ENCODE measurements at places on chromosomes 1 and 21. TPM values are rescaled to one million over a fixed set of nuclear protein-coding genes. Genes with fewer than 3 reads are reported as not detected.

- no peak for DNase-seq
Observed at GRCh38 chr1:100731758-100732157, 12.2 kb downstream of the VCAM1 start.

DNA sequence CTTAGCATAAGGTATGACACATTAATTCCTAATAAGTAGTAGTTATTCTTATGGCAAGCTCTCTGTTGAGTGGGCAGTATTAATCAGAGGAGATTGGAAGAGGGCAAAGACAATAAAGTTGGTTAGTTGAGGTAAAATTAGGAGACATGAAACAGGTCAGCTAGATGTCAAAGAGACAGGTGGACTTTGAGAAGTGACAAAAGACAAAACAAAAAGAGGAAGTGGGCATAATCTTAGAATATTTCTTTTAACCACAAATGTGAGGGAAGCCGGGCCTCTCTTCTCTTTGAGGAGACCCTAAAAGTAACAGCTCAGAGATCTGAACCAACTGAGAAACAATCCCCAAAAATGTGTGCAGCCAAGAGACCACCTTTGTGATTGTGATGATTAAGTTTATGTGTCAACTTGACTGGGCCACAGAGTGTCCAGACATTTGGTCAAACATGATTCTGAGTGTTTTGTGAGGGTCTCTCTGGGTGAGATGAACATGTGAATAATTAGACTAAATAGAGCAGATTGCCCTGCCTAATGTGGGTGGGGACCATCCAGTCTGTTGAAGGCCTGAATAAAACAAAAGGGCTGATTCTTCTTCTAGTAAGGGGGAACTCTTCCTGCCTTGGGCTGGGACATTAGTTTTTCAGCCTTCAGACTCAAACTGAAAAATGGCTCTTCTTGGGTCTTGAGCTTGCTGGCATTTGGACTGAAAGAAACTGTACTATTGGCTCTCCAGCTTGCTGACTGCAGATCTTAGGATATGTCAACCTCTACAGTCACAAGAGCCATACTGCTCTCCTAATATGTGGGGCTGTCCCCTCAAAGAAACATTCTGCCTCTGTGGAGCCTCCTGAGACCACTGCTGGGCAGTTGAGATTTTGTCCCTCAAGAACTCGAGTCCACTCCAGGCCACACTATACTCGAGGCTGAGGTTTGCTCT is 40.0 kb downstream of the FCRL5 start:
- no peak for DNase-seq

GRCh38 chr21:29477347-29477746 is 178.6 kb downstream of the BACH1 start:
- no peak for DNase-seq

DNA sequence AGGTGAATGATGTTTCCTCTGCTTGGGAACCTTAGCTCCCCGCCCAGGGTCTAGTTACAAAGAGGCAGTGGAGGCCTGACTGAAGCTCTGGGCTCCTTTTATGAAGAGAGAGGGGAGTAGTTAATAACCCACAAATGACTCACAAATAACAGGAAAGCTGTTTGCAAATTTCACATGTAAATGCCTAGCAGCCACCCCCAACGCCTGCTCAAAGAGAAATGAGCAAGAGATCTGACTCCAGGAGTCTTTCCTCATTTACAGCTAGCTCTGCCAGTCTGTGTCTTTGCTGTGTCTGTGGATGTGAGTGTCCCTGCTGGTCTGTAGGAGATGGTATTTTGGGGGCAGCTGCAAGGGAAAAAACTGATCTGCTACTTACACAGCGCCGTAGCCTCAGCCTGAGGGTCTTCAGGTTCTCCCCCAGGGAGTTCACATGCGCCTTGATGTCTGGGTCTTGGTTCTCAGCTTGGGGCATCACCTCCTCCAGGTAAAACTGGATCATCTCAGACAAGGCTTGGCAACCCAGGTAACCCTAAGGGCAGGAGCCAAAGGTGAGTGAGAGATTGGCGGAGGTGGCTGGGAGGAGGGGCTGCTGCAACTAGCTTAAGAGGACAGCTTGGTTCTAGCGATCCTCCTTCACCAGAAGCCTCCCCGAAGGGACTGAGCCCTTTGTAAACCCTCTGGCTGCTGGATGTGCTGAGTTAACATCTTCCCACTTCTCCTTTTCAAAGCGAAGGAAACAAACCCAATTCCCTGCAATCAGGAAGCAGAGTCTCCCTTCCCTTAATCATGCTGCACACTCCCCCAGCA is at the start of gene IL19:
Gene IL19 (plus strand): TSS at position 243 of the 807 bp plus-strand sequence. CDS start 65,890 bp downstream, outside the sequence.
- DNase-seq: no peak

- no peak for DNase-seq
Observed at GRCh38 chr1:928825-929661, 5.3 kb downstream of the SAMD11 start.

The CSF3R gene
- 5.2 TPM for polyA plus RNA-seq

- DNase-seq: no peak
Observed at GRCh38 chr1:11951901-11952300, 17.4 kb downstream of the PLOD1 start.

The FMOD gene
- 46.4 TPM for polyA plus RNA-seq

- DNase-seq: peak; percentile 55
Observed at GRCh38 chr21:39612233-39613040, at the start of gene B3GALT5. B3GALT5 (plus strand) TSS chr21:39612940; CDS start chr21:39660560, 47,620 bp downstream.

- peak; percentile 49 for DNase-seq
Observed at GRCh38 chr21:17585875-17586450, 26.7 kb downstream of the BTG3 start.

- no peak for DNase-seq
Observed at GRCh38 chr1:156540955-156541354, 31.4 kb downstream of the IQGAP3 start.

DNA sequence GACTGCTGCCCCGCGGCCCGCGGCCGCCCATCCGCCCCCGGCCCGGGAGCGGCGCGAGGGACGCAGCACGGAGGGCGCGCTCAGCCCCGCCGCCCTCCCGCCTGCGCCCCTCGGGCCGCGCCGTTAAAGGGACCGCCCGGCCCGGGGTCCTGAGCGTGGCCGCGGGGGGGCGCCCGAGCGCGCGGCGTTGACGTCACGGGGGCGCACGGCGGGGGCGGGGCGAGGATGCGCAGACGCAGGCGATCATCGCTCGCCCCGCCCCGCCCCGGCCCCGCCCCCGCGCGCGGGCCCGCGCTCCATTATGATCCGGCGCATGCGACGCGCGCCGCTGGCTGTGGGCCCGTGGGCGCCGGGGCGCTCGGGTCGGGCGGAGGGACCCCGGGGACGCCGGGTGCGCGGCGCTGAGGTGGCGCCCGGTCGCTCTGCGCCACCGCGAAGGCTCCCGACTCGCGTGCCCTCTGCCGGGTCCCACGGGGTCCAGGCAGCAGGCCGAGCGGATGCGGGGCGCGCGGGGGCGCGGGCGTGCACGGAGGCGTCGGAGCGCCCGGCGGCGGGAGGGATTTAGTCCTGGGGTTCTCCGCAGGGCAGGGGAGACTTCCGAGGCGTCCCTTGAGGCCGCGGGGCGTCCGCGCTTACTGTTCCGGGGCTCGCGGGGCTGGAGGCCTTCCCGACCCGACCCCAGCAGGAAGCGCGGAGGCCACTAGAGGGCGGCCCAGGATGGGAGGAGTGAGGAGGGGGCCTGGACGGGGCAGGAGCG is at the start of gene DVL1:
Gene DVL1 (minus strand): TSS at position 163 of the 757 bp plus-strand sequence. CDS start 353 bp downstream, outside the sequence.
- DNase-seq: peak; percentile 72

DNA sequence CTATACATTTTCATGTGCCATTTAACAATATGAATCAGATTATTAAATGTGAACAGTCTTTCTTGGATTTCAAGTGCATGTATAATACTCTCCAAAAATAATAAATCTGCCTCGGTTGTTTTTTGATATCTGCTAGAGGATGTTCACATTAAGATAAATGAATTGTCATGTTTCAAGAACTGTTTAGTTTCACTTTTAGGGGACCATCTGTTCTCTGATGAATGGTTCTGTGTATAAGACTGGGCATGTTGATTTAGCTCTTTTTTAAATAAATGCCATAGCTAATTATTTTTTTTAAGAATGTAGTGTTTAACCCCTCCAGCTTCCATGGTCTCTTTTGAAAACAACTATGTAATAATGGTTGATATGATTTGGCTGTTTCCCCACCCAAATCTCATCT is 1245.1 kb upstream of the ADGRL4 start:
- no peak for DNase-seq

DNA sequence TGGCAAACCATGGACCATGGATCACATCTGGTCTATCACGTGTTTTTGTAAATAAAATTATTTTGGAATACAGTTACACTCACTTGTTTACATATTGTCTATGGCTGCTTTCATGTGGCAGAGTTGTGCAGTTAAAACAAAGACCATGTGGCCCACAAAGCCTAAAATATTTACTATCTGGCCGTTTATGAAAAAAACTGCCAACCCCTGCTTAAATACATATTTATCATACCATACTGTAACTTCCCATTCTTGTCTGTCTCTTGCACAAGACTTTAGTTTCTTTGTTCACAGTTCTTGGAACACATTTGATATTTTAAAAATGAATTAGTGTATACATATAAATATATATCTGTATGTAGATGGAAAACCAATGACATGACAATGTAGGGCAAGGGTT is 141.5 kb downstream of the PAPPA2 start:
- DNase-seq: no peak

The PRAMEF26 gene
- polyA plus RNA-seq: not detected

DNA sequence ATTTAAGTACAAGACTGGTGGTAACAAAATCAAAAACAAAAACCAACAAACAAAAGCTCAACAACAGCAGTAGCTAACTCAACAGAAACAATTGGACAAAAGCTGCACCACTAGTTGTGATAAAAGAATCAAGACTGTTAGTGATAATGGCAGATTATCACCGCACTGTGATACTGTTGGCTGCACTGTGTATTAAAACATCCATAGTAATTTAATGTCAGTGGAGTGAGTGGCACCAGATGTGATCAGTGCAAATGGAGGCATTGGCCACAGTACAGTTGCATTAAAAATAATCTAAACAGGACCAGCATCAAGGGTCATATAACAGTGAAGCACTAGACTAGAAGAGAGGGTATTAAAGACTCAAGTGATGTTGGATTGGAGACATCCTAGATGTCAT is 1341.3 kb downstream of the MRPL39 start:
- no peak for DNase-seq

DNA sequence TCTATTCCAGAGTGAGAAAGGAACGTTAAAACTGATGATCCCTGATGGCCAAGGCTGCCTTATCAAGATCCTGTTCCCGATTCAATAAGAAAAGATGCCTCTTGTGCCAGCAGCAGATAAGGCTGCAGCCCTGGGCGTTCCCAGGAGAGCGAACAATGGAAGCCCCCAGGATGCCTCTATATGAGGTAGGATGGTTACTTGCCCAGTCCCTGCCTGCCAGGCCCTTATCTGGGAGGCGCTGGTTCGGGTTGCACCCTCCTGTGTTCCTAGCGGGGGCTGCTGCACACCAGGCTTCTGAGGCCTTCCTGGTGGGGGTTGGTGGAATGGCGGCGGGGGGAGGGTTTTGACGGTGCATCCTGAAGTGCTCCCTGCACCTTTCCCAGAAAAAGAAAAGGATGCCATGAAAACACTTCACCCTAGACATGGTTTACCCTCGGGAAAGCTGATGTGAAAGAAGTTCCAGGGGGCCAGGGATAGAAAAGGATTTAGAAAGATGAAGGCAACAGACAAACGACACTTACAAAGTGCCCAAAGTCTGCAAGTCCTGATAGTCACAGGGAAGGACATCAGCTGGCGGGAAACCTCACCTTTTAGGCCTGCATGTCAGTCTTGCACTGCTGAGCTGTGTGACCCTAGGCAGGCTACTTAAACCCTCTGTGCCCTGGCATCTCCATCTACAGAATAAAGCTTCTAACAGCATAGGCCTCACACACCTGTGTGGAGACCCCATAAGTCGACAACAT is 100.3 kb downstream of the KCNJ15 start:
- no peak for DNase-seq

DNA sequence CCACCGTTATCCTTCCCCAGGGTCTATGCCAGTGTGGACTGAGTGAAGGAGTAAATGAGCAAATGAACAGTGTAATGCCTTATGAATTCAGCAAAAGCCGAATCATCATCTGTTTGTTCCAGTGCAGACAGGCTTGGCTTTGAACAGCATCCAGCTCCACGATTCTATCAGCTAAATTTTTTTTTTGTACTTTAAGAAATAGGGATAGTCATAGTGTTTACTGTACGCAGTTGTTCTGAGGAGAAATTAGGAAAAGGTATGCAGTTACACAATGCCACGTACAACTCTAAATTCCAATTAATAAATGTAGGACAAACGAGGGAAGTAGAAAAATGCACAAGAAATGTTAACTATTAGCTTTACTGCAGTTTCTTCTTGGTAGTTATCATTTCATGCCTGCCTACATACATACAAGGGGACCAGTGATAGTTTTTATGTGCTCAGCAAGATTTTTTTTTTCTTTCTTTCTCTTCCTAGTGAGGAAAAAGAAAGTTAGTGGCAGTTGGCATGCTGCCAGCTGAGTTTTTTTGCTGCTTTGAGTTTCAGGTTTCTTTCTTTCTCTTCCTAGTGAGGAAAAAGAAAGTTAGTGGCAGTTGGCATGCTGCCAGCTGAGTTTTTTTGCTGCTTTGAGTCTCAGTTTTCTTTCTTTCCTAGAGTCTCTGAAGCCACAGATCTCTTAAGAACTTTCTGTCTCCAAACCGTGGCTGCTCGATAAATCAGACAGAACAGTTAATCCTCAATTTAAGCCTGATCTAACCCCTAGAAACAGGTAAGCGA is at the start of gene IFI44L:
Gene IFI44L (plus strand): TSS at position 646 of the 777 bp plus-strand sequence. CDS start 7,468 bp downstream, outside the sequence.
- DNase-seq: peak; percentile 65

DNA sequence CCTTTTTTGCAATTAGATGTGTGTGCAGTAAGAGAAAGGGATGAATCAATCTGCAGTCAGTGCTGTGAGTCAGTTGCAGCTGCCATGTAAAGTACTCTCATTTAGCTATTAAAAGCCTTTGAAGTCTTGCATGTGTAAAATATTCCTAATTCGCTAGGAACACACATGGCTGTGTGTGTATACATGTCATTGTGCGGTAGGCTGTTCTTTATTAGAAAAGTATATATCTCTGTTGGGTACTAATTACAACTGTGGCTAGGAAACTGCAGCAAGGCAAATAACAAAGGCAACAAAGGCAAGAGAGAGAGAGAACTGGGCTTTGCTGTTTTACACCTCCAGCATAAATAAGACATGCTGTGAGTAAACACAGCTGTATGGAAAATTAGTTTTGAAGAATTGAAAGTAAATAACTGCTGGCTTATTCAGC is 41.7 kb downstream of the EPB41 start:
- DNase-seq: no peak

DNA sequence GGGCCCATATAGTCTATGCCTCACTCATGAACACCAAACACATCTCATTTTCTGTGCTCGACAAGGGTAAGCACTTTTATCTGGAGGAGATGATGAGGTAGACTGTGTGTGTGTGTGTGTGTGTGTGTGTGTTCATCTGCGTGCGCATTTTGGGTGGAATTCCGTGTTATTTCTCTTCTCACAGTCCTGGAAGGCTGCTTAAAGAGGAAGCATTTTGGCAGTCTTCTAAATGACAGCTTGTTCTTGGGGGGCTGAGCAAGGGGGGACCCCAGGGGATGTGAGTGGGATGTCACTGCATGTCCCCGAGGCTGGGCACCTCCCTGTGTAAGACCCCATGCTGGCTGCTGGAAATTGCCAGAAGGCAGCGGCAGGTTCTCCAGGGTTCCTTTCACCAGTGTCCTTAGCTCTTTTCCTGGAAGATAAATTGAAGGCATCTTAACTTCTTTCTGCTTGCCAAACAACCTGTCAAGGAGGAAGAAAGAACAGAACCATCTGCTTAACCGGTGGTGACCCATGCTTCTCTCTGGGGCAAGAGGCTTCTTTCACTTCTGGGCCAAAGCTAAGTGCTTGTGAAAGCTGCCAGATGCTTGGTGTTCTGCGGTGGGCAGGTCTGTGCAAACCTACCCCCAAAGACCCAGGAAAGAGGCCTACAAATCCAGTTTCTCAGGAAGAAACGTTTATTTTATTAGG is 9.9 kb upstream of the RD3 start:
- DNase-seq: no peak
